Effector memory CD4-positive, alpha-beta T cell (primary cell): ENCODE measurements at places on chromosomes 1 and 21.

DNA sequence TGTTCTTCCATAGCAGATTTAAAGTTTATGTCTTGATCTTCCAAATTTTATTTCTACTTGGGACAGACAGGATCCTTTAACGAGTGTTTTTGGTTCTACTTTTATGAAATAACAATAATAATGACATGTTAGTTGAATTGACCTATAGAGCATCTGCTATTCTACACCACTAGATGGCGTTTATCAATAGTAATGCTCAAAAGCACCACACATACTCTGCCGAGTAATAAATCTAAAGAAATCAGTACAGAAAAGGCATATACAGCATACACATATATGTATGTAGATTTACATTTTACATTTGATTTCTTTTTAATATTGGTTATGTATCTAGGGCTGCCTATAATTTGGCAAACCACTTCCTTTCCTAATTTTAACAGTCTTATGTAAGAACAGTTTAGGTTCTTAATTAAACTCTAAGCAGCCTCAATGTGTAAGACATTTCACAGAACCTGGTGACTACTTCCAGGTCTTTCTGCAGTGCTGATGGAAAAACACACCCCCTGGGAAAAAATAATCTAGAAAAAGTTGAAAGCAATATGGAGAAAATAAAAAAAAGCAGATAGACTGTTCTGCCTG is 5.9 kb upstream of the SIPA1L2 start:
- DNase-seq = no peak

GRCh38 chr21:39637971-39638240 is 25.2 kb downstream of the B3GALT5 start:
- DNase-seq = no peak

DNA sequence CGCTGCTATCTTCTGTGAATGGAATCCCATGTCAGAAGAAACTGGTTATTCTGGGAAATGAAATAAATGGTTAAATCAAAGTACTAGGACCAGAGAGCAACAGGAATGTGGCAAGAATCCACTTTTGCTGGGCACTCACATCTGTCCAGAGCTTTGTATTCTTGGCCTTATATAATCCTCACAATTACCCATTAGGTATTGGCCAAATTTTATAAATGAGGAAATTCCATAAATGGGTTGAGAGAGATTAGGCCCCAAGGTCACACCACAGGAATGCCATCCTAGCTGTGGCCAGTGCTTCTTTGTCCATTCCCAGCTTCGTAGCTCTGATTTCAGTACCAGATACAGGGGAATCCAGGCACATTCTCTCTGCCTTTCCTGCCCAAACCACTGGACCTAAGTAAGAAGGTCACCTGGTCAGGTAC is 76.1 kb upstream of the HOOK1 start:
- no peak for DNase-seq

- DNase-seq = no peak
Measured at GRCh38 chr1:183842795-183843144, 37.9 kb downstream of the RGL1 start.

GRCh38 chr21:43961382-43961909 is 50.7 kb upstream of the TRAPPC10 start:
- no peak for DNase-seq

DNA sequence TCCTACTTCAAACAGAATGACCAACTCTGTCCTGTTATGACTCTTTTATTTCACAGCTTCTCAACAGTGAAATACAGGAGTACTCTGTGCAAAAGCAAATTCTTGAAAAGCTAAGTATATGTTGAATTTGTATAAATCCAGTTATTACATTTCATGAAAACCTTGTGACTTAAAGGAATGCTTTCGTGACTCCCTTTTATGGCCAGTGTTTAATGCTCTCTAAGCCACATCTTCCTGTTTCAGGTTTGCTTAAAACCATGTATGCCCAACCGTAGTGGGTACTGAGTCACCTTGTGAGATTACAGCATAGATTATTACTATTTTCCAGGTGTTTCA is 40.2 kb upstream of the KIF1B start:
- no peak for DNase-seq

DNA sequence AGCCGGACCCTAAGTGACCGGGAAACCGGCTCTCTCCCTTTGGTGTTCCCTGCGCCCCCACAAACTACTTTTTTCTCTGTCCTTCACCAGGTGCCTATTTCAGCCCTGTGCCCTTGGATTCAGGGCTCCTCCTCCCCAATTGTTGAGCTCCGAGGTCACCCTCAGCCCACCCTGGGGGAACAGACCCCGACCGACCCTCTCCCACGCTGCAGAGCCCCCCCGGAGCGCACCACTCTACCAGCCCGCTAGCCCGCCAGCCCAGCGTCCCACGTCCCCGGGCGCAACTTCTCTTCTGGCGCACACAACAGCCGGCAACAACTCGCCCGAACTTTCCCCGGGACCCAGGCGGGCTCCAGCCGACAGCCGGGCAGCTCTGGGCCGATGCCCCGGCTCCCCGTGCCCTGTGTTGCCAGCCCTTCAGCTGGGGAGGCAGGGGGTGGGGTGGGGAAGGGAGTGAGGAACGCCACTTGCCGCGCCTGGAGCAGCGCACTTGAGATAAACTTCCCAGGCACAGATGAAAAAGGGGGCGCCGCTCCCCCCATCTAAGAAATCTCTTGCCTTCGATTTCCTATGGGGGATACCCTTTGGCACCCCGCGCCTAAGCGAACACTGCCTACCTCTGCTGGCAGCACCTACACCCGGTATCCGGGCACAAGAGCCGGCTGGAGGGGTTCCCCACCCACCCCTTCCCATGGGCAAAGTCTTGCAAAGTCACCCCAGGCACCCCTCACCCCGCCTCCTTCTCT is 997 bp downstream of the CASZ1 start:
- no peak for DNase-seq

DNA sequence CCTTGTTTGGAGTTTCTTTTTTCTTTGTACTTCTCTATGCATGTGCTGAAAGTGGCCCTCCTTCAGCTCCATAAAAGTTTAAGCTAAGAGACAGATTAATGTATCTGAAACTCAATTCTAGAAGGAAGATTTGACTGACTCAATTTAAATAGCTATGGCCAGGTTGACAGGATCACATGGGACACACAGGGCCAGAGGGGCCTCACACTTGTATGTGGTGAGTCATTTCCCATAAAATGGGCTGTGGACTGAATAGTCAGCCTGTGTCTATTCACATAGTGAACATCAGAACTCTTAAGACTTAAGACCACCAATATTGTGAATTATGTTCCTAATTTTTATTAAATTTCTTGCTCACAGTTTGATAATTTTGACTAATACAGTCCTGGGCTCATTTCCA is 45.7 kb upstream of the DEPDC1 start:
- DNase-seq = no peak

DNA sequence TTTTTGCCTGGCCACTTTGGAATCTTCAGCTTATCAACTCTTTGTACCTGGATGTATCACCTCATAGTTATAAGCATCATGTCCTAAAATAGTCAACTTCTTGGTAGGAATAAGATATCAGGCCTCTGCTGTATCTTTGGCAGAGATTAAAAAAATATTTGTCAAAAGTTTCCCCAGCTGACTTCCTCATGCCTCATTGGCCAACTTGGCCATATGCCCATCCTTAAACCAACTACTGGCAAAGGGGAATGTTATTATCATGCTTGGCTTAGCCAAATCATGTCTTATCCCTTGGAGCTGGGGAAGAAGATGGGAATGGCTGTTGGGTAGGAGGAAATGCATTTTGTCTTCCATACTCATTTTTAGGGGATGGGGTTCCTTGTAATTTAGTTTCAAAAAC is 23.4 kb downstream of the NFASC start:
- no peak for DNase-seq
